ENCODE measurements at places on chromosomes 11 and 22. TPM values are rescaled to one million over a fixed set of nuclear protein-coding genes. Genes with fewer than 3 reads are reported as not detected.

- DNase-seq, result no peak
Observed at GRCh38 chr11:84645988-84646694, 981.0 kb downstream of the DLG2 start.

The MS4A3 gene
- polyA plus RNA-seq, result 0.90 TPM

The TNNT3 gene
- 6,353 TPM for polyA plus RNA-seq

GRCh38 chr11:12114193-12115033, 4.0 kb downstream of the MICAL2 start:
- peak; percentile 44 for DNase-seq

DNA sequence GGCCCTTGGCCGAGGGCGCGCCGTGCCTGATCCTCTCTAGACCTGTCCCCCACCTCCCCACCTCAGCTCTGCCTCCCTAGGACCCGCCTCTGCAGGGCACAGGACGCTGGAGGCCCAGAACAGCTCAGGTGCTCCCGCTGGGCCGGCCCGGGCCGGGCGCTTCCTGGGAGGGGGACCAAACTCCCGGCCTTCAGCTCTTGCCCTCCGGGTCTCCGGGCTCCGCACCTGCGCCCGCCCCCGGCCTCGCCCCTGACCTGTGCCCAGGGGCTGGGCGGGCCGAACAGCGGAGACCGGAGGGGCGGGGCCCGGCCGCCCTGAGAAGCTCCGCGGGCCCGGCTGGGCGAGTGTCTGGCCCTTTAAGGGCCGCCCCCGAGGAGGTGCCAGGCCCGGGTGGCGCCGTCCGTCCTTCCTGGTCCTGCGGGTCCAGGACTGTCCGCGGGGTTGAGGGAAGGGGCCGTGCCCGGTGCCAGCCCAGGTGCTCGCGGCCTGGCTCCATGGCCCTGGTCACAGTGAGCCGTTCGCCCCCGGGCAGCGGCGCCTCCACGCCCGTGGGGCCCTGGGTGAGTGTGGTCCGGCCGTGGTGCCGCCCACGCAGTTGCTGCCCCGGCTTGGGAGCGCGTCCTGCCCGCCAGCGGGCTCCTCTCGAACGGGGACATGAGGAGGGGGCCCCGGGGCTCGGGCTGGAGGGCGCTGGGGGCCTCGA, at the start of gene SSH3:
SSH3 (plus strand) TSS at position 399 of the 703 bp plus-strand sequence; CDS start at position 495, 96 bp downstream.
- peak; percentile 77 for DNase-seq

DNA sequence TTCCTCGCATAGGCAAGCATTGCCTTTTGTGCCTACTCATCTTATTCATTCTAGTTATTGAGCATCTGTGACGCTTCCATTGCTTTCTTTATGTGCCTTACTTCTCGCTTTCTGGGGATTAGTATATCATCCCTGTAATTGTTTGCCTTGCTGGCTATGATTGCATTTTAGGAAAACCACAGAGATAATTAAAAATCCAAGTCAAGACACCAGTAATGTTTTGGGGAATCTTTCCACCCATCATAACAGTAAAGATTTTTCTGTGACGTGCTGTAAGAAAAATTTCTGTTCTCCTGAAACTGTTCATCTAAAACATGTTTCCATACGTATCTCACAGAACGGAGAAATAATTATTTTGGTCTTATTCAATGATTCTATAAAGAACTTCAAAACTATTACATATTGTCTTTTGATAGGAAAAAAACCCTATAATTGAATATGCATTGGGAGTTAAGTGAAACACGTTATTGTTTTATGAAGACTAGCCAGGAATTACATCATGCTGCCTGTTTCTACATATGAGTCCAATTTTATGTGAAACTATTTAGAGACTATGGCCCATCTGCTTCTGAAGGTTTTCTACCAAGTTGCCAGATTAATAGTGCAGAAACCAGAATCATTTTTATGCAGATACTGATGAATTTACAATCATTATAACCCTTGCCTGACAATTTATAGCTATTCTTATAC, 133.7 kb upstream of the FIBIN start:
- DNase-seq, result peak; percentile 93

The RAB38 gene
- 2.3 TPM for polyA plus RNA-seq

- DNase-seq, result no peak
Observed at GRCh38 chr11:93972790-93973189, 48.4 kb upstream of the HEPHL1 start.

- no peak for DNase-seq
Observed at GRCh38 chr22:46617207-46617985, 2.8 kb upstream of the GRAMD4 start.

GRCh38 chr11:131504199-131504949, 134.0 kb downstream of the NTM start:
- DNase-seq, result peak; percentile 64

DNA sequence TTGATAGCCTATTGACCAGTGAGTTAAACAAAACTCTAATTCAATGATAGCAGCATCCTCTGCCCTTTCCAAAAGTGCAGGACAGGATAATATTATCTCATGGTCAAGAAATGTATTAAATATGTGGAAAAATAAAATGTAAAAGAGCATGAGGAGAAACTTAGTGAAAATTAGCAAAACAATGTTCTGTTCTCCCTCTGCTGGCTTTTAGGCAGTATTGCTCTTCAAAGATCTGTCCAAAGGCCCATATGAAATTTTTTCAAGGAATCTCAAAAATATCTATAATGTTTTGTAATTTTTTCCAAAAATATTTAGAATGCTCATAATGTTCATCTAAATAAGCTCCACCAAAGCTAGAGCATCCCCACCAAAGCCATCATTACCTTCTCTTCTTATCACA, 8.3 kb upstream of the ARL14EP start:
- peak; percentile 14 for DNase-seq

The IL10RA gene
- polyA plus RNA-seq, result 3.9 TPM

GRCh38 chr22:50118557-50119168, 28.9 kb downstream of the MOV10L1 start:
- peak; percentile 39 for DNase-seq

- peak; percentile 78 for DNase-seq
Observed at GRCh38 chr11:121800731-121801393, 315.2 kb downstream of the BLID start.

DNA sequence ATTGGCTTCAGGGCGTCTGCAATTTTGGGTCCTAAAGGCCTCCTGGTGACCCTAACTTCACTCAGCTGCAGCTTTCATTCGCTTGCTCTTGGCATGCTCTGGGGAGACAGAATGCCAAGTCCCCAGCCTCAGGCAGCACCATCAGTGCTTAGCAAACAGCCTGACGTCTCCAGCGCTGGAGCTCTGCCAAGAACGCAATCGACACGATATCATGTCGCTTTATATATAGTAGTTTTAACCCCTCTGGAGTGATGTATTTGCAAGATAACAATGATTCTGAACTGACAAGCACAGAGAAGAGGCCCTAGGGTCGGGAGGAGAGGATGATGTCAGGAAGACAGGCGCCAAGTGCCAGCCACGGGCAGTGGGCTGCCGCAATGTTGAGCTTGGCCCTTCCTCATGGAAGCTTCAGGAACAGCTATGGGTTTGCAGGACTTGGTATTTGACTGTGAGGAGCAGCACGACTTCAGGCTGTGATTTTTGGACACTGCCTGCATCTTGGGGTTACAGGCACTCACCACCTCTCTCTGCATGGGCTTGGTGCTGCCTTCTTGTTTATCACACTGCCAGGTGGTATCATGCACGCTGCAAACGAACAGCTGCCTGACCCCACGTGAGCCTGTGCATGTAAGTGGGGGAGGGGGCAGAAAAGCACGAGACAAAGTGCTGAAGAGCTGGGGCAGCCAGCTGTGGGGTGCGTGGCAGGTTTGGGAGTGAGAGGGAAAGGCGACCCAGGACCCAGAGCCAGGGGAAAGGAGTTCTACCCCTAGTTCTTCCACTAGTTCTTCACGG, 26.1 kb downstream of the B3GAT1 start:
- peak; percentile 44 for DNase-seq

Measured in muscle of leg (tissue), 16 donors.